ENCODE measurements at places on chromosomes 6 and 20.

DNA sequence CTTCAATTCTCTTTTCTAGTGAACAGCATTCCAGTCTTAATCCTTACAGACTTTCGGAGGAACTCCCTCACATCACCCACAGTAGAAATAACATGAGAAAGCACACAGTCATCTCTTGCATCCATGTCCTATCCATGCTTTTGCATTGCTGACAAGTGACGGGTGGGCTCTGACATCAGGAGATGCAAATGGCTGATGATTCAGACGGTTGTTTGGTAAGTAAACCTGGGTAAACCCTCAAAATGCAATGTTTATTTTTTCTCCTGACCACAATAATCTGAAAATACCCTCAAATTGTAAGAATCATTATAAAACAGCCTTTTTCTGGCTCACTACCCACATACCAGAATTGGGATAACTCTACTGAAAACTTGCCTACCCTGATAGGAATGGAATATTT, 792.0 kb downstream of the MAFB start:
- H3K36me3 ChIP-seq, result no peaks in the 10 kb centered on the region
- H3K4me3 ChIP-seq, result no peak overlapping the region

GRCh38 chr6:17966451-17966850, 21.0 kb downstream of the KIF13A start:
- no peak overlapping the region for H3K4me3 ChIP-seq
- peaks cover 30% of the 10 kb centered on the region for H3K4me1 ChIP-seq
- no peaks in the 10 kb centered on the region for H3K27me3 ChIP-seq
- no peak overlapping the region for H3K27ac ChIP-seq
- no peak for DNase-seq

GRCh38 chr6:42471714-42472113, 20.0 kb upstream of the TRERF1 start:
- no peak for DNase-seq
- peaks cover 3% of the 10 kb centered on the region for H3K27me3 ChIP-seq
- no peaks in the 10 kb centered on the region for H3K36me3 ChIP-seq
- H3K4me3 ChIP-seq, result no peak overlapping the region
- no peak overlapping the region for H3K27ac ChIP-seq

GRCh38 chr6:1708122-1708521, 98.4 kb downstream of the FOXC1 start:
- H3K27me3 ChIP-seq, result no peaks in the 10 kb centered on the region
- H3K4me3 ChIP-seq, result no peak overlapping the region
- no peak overlapping the region for H3K27ac ChIP-seq
- H3K36me3 ChIP-seq, result no peaks in the 10 kb centered on the region
- no peaks in the 10 kb centered on the region for H3K4me1 ChIP-seq
- DNase-seq, result no peak

- no peaks in the 10 kb centered on the region for H3K27me3 ChIP-seq
- no peak overlapping the region for H3K27ac ChIP-seq
- H3K4me3 ChIP-seq, result no peak overlapping the region
Measured at GRCh38 chr6:133512410-133513016, 271.4 kb downstream of the EYA4 start.

DNA sequence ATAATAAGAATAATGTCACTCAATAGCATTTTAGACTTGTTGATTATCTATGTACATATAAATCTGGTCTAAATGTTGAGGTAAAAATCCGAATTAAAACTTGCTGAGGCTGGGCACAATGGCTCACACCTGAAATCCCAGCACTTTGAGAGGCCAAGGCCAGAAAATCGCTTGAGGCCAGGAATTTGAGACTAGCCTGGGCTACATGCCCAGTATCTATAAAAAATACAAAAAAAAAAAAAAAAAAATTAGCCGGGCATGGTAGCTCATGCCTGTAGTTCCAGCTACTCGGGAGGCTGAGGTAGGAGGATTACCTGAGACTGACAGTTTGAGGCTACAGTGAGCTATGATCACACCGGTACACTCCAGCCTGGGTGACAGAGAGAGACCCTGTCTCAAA, 34.2 kb upstream of the SUPT3H start:
- peaks cover 3% of the 10 kb centered on the region for H3K4me1 ChIP-seq
- H3K27ac ChIP-seq, result no peak overlapping the region
- no peaks in the 10 kb centered on the region for H3K27me3 ChIP-seq
- DNase-seq, result peak; percentile 43

DNA sequence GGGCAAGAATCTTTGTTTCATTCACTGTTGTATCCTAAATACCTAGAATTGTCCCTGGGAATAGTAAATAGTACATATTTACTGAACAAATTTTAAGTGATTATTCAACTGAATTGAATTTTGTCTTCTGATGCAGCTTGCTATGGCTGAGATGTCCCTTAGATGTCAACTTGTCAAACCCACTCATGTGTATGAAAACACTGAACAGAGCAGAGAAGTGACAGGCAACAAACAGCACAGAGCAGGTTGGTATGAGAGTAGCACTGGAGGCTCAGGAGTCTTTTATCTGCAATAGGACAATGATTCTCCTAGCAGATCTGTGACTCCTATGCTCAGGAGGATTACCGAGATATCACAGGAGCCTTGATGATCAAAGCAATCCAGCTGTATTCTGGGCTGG, 540.1 kb upstream of the CHD6 start:
- no peak for DNase-seq
- H3K27me3 ChIP-seq, result peaks cover 3% of the 10 kb centered on the region
- no peak overlapping the region for H3K27ac ChIP-seq
- H3K4me1 ChIP-seq, result no peaks in the 10 kb centered on the region
- no peaks in the 10 kb centered on the region for H3K36me3 ChIP-seq

- no peak overlapping the region for H3K4me3 ChIP-seq
- H3K36me3 ChIP-seq, result peaks cover 23% of the 10 kb centered on the region
- H3K4me1 ChIP-seq, result no peaks in the 10 kb centered on the region
Measured at GRCh38 chr20:47187450-47188195, 168.9 kb downstream of the ZMYND8 start.

GRCh38 chr6:108598305-108598863, 37.7 kb downstream of the FOXO3 start:
- peak overlapping the region; percentile 20 for H3K27ac ChIP-seq
- peaks cover 37% of the 10 kb centered on the region for H3K4me1 ChIP-seq
- DNase-seq, result peak; percentile 47
- H3K27me3 ChIP-seq, result no peaks in the 10 kb centered on the region

- no peaks in the 10 kb centered on the region for H3K4me1 ChIP-seq
- H3K27me3 ChIP-seq, result no peaks in the 10 kb centered on the region
- H3K4me3 ChIP-seq, result no peak overlapping the region
- no peak overlapping the region for H3K27ac ChIP-seq
Measured at GRCh38 chr6:139380168-139380567, 5.7 kb upstream of the CITED2 start.

GRCh38 chr6:103983860-103984259, 875.9 kb downstream of the HACE1 start:
- no peaks in the 10 kb centered on the region for H3K27me3 ChIP-seq
- no peak overlapping the region for H3K27ac ChIP-seq
- DNase-seq, result no peak
- no peaks in the 10 kb centered on the region for H3K4me1 ChIP-seq

- no peak overlapping the region for H3K27ac ChIP-seq
- no peaks in the 10 kb centered on the region for H3K27me3 ChIP-seq
- H3K36me3 ChIP-seq, result no peaks in the 10 kb centered on the region
- DNase-seq, result no peak
- no peak overlapping the region for H3K4me3 ChIP-seq
- no peaks in the 10 kb centered on the region for H3K4me1 ChIP-seq
Measured at GRCh38 chr6:83352424-83353061, 78.3 kb downstream of the ME1 start.

DNA sequence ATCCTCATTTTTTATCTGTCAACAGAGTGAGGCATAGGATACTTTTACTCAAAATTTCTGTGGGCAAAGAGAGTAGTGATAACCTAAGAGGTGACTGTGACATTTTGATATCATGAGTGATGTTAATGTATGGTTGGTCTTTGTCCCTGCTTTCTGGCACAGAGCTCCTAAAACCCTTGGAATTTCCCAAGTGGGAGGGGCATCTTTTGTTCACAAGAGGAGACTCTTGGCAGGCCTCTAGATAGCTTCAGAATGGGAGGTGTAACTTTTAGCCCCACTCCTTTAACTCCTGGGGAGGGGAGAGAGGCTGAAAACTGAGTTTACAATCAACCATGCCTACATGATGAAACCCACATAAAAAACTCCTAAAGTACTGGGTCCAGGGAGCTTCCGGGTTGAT, 527.8 kb downstream of the RFPL4B start:
- no peak for DNase-seq
- no peak overlapping the region for H3K4me3 ChIP-seq
- peaks cover 7% of the 10 kb centered on the region for H3K4me1 ChIP-seq

GRCh38 chr6:11350294-11350693, 117.8 kb upstream of the NEDD9 start:
- DNase-seq, result no peak
- no peak overlapping the region for H3K4me3 ChIP-seq
- H3K4me1 ChIP-seq, result no peaks in the 10 kb centered on the region
- no peaks in the 10 kb centered on the region for H3K27me3 ChIP-seq
- no peak overlapping the region for H3K27ac ChIP-seq

DNA sequence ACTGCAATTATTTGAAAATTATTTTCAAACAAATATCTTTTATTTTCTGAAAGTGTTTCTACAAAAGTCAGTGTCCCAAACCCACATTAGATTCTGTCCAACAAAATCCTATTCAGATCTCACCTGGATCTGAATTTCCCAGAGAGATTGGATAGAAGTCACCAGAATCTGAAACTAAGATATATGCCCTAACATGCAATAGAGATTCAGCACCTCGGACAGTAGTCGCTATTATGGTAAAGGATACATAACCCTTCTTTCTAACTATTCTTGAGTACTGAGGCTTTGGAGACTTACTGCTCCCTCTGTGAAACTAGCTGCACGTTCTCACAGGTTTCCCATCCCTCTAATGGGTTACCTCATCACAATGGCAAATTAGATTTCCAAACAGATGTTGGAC, 151.4 kb downstream of the ID4 start:
- no peaks in the 10 kb centered on the region for H3K27me3 ChIP-seq
- peak; percentile 50 for DNase-seq
- no peak overlapping the region for H3K27ac ChIP-seq
- no peaks in the 10 kb centered on the region for H3K36me3 ChIP-seq

- no peaks in the 10 kb centered on the region for H3K36me3 ChIP-seq
- DNase-seq, result no peak
- H3K4me1 ChIP-seq, result peaks cover 6% of the 10 kb centered on the region
- H3K4me3 ChIP-seq, result no peak overlapping the region
- peaks cover 16% of the 10 kb centered on the region for H3K27me3 ChIP-seq
Measured at GRCh38 chr20:57584768-57585461, 24.0 kb downstream of the PCK1 start.

GRCh38 chr6:53306819-53307347, 41.9 kb downstream of the ELOVL5 start:
- H3K4me3 ChIP-seq, result no peak overlapping the region
- no peak overlapping the region for H3K27ac ChIP-seq
- no peak for DNase-seq
- peaks cover 16% of the 10 kb centered on the region for H3K4me1 ChIP-seq

DNA sequence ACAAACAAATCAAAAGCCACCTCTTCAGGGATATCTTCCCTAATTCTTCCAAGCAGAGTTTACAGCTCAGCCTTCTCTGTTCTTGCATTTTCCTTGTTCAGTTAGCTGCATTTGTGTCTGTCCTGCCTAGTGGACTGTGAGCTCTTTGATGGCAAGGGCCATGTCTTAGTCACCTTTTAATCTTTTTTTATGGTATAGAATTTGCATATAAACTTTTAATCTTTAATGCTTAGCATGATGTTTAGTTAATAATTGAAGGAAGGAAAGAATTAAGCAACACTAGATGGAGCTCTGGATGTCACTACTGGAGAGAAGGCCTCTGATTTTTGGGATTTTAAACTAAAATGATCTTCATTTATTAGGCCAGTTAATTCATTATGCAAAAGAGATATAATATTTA, 12.1 kb downstream of the PPP2R5D start:
- H3K27me3 ChIP-seq, result no peaks in the 10 kb centered on the region
- H3K4me1 ChIP-seq, result no peaks in the 10 kb centered on the region
- peaks cover 2% of the 10 kb centered on the region for H3K36me3 ChIP-seq
- no peak overlapping the region for H3K4me3 ChIP-seq
- H3K27ac ChIP-seq, result no peak overlapping the region
- no peak for DNase-seq

DNA sequence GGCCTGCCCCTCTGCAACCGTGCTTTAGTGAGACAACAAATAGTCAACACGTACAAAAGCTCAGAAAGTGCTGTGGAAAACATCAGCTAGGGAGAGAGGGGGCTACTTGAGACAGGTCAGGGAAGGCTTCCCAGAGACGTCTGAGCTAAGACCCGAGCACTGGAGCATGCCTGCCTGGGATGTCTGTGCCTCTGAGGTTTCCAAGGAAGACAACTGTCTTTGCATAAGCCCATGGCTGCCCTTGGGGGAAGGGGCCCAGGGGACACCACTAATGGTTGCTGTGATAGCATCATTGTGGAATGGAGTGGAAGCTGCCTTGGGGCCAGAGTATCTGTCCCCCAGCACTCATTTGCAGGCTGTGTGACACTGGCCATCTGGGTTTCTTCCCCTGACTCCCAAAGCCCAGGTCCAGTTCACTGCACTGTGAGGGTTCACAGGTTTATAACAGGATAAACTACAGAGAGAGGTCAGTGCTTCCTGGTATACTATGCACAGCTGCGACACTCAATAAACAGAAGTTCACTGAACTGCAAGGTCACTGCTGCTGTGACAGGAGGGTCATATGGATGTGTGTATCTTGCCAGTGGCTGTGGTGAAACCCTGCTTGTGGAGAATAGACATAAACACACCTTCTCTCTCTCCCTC, 1.5 kb upstream of the ARFGEF2 start:
- H3K4me3 ChIP-seq, result no peak overlapping the region
- H3K4me1 ChIP-seq, result peaks cover 25% of the 10 kb centered on the region
- no peak overlapping the region for H3K27ac ChIP-seq

GRCh38 chr6:135936606-135937005, 85.1 kb downstream of the PDE7B start:
- no peaks in the 10 kb centered on the region for H3K4me1 ChIP-seq
- H3K36me3 ChIP-seq, result no peaks in the 10 kb centered on the region
- no peak for DNase-seq
- no peak overlapping the region for H3K27ac ChIP-seq
- no peak overlapping the region for H3K4me3 ChIP-seq

GRCh38 chr6:10838794-10839333, 525 bp upstream of the MAK start:
- no peaks in the 10 kb centered on the region for H3K27me3 ChIP-seq
- no peaks in the 10 kb centered on the region for H3K36me3 ChIP-seq
- H3K4me1 ChIP-seq, result no peaks in the 10 kb centered on the region
- DNase-seq, result no peak
- peak overlapping the region; percentile 73 for H3K4me3 ChIP-seq
- H3K27ac ChIP-seq, result no peak overlapping the region

- H3K4me1 ChIP-seq, result no peaks in the 10 kb centered on the region
- H3K4me3 ChIP-seq, result no peak overlapping the region
- H3K36me3 ChIP-seq, result no peaks in the 10 kb centered on the region
Measured at GRCh38 chr20:21203088-21203656, 77.3 kb downstream of the KIZ start.

- DNase-seq, result no peak
- no peaks in the 10 kb centered on the region for H3K4me1 ChIP-seq
- H3K36me3 ChIP-seq, result no peaks in the 10 kb centered on the region
Measured at GRCh38 chr6:32216998-32217397, 6.9 kb downstream of the NOTCH4 start.

- DNase-seq, result no peak
- H3K4me1 ChIP-seq, result no peaks in the 10 kb centered on the region
- no peak overlapping the region for H3K27ac ChIP-seq
- H3K27me3 ChIP-seq, result no peaks in the 10 kb centered on the region
Measured at GRCh38 chr20:31472395-31473330, 2.3 kb downstream of the DEFB124 start.

- H3K4me3 ChIP-seq, result no peak overlapping the region
- H3K27ac ChIP-seq, result no peak overlapping the region
- DNase-seq, result no peak
Measured at GRCh38 chr20:13468166-13468565, 170.6 kb downstream of the TASP1 start.
